Neural crest cell (in vitro differentiated cells): ENCODE measurements at places on chromosomes 11 and 22.

- DNase-seq, result no peak
These were observed 25.1 kb upstream of the SCGB1A1 start for GRCh38 chr11:62393735-62394134.

- DNase-seq, result no peak
These were observed 335.7 kb upstream of the MPPED2 start for GRCh38 chr11:30921811-30922210.

- no peak for DNase-seq
These were observed 928.0 kb upstream of the FAT3 start for GRCh38 chr11:91296629-91297028.

DNA sequence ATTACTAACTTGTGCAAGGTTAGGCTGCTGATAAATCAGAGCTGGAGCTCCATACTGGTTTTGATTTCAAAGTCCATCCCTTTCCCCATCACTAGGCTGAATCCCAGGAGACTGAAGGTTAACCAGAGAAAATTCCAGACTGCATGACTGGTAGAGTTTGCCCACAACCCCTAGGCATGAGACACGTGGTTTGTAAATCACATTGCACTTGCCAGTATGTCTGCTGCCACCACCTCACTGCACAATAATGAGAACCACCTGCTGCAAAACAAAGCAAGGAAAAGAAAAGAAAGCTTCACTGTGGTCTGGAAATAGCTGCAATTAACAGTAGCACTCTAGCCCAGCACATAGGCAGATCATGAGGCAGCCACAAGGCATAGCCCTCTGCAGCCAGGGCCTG, 67.6 kb upstream of the NTM start:
- no peak for DNase-seq

DNA sequence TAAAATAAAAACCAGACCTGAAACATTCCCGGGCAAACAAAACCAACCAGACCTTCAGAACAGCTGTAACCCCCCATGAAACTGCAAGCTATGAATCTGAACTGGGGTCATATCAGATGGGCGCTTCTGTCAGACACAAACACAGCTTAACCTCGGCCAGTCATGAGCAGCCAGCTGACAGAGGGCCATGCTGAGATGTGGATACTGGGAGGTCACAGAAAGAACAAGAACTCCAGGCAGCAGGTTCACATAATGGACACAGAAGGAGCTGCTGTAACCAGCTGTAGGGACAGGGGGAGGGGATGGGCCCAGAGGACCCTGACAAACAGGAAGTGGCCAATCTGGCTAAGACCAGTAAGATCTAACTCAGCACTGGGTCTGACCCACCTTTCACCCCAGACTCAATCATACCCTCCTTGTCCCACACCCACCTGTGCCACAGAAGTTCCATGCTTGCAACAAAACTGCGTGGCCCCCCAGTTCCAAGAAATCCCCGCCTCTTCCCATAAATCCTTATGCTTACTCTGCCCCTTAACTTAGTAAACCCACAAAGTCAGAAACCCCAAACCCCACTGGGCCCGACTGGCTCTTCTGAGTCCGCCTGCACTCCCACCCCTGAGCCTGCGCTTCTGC, 4.0 kb downstream of the APOL4 start:
- peak; percentile 29 for DNase-seq
